ENCODE measurements at places on chromosomes 2 and 18.

DNA sequence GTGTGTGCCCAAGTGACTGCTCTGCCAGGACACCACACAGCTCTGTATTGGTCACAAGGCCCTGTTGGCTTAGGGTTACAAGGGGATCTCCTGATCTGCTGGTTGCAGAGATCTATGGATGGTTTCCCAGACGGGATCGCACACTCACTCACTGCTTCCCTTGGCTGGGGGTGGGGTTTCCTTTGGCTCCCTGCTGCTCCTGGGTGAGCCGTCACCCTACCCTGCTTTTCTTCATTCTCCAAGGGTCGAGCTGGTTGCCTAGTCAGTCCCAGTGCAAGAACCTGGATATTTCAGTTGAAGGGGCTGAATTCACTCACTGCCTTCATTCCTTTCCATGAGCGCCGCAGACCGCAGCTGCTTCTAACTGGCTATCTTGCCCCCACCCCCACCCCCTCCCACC lies 56.3 kb downstream of the GTF3C3 start:
- no peak for DNase-seq

- no peak for DNase-seq
Observed at GRCh38 chr18:44537526-44537925, 143.2 kb upstream of the SETBP1 start.

- DNase-seq, result no peak
Observed at GRCh38 chr18:1371724-1372123, 467.1 kb downstream of the ADCYAP1 start.

DNA sequence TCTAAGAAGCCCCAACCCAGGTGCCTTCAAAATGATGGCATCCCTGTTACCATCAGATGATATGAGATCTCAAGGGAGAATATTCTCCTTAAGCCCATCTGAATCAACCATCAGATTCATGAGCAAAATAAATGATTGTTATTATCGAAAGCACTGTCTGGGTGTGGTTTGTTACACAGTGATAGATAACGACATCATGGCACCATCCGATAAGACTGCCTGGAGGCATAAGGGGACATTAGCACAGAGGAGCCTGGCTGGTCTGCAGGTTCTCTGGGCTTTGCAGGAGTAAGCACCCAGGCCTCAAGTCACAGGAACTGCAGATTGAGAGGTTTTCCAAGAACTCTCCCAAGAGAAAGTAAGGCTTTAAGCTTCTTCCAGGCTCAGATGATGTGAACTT lies 15.6 kb downstream of the BMP10 start:
- DNase-seq, result no peak

- DNase-seq, result no peak
Observed at GRCh38 chr2:30305235-30305634, 73.9 kb downstream of the LBH start.

DNA sequence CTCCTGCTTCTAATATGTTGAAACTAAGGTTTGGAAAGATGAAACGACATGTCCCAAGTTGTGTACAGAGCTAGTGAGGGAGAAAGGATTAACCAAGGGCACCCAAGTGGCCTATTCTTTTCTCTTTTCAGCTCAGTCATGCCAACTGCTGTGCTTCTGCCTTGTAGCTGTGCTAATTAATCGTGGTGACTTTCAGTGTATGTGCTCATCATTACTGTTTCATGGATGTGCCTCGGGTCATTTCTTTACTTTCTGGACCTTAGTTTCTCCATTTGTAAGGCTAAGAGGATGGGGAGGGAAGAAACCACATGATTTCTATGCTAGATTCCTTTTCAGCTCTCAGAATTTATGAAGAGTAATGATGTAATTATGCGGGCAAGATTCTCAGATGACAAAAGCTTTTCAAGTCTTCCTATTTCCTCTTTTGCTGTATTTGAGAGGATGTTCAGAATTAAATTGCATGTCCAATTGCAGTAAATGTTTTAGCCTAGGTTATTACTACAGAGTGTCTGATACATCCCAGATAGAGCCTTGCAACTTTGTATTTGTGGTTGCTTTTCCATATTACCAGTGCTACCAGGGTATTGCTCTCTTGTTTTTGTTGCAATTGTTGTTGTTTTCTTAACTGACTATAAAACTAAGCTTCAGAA lies 621.2 kb downstream of the CNTNAP5 start:
- DNase-seq, result no peak

DNA sequence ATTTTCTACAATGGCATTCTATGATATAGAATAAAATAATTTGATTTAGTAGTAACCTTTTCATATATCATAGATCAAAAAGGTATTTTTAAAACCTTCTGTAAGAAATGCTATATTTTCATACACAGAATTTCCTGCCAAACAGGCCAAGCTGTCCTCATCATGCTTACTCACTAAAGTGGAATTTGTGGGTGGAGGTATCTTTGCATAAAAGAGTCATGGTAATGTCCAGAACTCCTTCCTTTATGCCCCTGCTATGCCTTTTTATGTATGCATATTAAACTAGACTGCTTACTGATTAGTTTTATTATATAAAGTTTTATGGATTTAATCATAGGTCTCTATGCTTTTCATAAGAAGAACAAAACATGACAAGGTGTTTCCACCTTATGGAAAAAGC lies 27.5 kb upstream of the MARCHF7 start:
- DNase-seq, result no peak

DNA sequence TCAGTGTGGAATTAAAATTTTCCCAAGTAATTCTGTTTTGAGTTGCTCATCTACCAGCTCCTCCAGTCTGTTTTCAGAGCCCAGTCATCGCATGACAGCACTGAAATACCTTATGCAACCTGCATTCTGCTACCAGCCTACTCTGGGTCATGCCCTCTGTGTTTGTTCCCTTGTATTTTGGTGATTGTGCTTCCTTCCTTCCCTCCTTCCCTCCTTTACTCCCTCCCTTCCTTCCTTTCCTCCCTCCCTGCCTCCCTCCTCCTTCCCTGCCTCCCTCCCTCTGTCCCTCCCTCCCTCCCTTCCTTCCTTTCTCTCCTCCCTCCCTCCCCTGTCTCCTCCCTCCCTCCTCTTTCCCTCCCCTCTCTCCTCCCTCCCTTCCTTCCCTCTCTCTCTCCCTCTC lies 289.6 kb downstream of the CDH2 start:
- DNase-seq, result no peak

DNA sequence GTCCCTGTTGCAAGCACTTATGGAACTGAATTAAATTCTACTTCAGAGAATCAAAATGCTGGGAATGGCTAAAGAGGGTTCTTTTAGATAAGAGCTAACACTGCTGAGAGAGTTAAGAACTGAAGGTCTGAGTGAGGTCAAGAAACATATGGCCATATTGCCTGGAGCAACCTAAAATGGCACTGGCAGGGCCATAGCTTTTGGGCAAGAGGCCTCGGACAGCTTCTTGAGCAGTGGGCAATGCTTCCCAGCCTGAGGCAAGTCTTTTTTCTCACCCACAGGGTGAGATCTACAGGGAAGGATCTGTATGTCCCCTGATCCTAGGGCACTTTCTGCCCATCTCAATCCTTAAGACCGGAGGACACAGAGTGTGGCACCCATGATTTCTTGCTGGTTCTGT lies 244.6 kb upstream of the NT5C1B start:
- no peak for DNase-seq

DNA sequence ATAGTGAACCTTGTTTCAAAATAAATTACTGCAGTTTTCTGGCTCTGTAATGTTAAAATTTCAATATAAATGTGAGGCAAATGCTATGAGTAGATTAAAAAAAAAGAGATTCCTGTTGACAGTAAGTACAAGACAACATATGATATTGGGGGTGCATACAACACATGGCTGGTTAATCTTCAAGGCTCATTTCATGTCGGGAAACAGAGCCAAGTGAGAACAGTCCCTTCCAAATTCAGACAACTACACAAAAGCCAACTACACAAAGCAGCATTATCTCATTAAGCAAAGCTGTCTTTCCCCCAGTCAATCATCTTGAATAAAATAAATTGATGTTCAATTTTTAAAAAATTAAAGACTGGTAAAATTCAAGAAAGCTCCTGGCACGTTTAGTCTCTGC lies 549.2 kb downstream of the CCDC85A start:
- no peak for DNase-seq
